ENCODE measurements at places on chromosomes 2 and 18. TPM values are rescaled to one million over a fixed set of nuclear protein-coding genes. Genes with fewer than 3 reads are reported as not detected.

Gene KIF5C
- total RNA-seq: 0.34 TPM

Gene STARD6
- not detected for total RNA-seq

Gene INSIG2
- total RNA-seq: 22.9 TPM

GRCh38 chr18:23163786-23164533, 28.7 kb downstream of the CABLES1 start:
- no peak for DNase-seq

DNA sequence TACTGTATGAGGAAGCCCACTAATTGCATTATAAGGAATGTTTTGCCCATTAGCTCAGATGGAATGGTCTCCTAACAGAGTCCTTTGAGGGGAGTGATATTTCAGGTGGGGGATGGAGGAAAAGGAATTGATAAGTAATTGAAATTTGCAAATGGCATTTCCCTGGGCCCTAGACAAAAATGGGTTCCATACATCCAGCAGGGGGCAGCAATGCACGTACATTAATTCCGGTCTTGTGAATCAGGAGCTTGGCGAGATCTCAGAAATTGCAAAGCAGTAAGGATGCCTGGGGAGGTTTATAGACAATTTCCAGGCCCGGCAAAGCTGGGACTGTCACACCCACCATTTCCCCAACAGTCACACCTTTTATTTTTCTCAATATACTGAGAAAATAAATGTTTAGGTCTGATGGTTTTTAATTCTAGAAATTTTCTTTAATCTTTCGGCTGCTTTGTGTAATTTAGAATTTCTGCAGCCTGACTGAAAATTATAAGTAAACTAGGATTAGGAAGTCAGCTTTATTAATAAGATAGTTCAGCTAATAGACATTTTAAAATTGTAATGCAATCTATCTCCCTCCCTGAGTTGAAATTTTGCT, 122.8 kb downstream of the LYPD1 start:
- peak; percentile 85 for DNase-seq

DNA sequence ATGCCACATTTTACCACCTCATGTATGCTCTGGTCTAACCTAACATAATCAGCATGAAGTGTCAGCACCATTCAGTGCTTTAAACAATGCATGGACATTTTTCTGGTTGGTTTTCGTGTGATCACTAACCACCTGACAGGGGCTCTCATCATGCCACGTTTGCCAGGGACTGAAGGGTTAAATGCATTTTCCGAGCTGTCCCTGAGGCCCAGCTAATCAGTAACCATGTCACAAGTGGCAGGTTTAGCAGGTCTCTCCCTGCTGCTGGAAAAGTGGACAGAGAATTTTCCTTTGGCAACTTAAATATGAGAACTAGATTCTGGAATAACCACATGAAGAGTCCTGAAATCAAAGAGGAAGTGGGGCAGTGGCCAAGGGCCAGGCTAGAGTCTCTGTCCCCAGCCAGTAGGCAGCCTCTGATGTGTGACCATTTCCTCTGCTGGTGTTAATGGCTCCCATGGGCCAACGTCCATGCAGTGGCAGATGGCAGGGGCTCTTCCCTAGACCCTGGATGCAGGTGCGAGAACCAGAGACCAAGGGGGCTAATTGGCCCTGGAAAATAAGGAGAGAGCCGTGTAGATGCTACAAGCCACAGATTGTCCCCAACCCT, 69.5 kb downstream of the TPGS2 start:
- no peak for DNase-seq

DNA sequence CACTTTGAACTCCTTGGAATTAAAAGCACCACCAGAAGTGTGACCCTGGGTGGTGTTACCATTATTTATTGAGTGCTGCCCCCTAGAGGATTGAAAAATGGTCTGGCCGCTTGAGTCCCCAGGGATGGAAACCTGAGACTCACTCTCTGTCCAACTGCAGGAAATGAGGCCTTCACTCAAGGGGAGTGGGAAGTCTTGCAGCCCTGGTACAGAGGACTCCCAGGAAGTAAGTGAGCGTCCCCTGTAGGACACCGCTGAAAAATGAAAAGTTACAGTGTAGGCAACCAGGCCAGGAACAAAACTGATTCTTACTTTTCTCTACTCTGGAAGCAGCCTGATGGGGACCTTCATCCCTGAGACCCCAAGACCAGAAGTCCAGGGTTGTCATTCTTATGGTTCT, 2.2 kb upstream of the NRP2 start:
- peak; percentile 88 for DNase-seq

- DNase-seq: no peak
Measured at GRCh38 chr2:126029316-126029715, 626.6 kb upstream of the GYPC start.

DNA sequence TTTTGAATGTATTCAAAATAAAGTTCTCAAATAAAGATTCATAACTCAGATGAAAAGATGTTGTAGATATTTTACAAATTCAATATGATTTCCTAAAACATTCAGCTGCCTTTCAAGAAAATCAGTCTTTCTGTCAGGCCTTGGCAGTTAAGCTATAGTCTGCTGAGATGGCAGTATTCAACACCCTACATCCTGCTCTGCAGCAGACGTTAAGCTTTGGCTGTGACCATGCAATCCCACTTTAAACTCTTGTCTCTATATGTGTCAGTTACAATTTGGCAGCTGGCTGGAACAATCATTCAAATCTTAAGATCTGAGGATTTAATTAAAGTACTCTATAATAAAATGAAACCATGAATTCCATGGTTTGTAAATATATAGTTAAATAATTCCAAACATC, 567.3 kb upstream of the ZNF804A start:
- DNase-seq: no peak

GRCh38 chr2:100189387-100189786, 47.0 kb upstream of the AFF3 start:
- no peak for DNase-seq

DNA sequence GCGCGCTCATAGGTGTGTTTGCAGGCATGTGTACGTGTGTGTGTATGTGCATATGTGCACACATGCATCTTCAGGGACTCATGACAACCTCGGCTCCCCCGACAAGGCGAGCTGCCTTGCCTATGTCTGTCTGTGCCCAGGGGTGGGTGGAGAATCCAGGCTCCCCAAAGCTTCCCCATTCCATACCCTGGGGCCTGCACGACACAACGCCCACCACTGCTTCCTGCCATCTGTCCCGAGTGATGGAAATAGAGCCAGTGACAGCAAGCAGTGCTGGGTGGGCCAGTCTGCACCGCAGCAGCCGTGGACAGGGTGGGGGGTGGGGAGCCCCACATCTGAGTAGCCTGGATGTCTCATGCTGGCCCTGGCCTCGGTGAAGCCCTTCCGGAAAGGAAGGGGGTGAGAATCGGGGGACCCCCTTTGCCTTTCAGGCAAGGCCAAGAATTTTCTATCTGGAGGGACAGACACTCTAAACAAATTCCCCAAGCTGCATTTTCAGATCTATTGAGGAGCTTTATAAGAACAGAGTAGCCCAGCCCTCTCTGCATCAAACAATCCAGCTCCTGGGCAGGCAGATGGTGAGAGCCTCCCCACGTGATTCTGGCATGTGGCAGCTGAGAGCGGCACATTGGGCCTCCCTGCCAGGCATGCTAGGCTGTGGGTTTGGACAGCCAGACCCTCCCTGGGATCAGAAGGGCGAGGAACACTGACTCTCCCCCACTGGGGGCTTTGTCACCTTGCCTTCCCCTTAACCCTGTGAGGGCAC, 4.9 kb downstream of the KCNIP3 start:
- DNase-seq: no peak

DNA sequence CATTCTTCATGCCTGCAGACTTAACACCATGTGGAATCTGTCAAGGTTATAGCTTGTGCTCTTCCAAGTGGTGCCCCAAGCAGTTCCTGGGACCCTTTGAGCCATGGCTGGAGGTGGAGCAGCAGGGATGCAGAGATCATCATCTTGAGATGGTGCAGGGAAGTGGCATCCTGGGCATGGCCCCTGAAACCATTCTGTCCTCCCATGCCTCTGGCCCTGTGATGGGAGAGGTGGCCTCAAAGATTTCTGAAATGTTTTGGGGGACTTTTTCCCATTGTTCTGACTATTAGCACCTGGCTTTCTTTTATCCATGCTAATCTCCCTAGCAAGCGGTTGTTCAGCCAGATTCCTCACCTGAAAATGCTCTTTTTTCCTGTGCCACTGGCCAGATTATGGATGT, 10.3 kb upstream of the TMEM37 start:
- no peak for DNase-seq

- DNase-seq: peak; percentile 20
Measured at GRCh38 chr2:219522111-219523030, 8.1 kb downstream of the ASIC4 start.

DNA sequence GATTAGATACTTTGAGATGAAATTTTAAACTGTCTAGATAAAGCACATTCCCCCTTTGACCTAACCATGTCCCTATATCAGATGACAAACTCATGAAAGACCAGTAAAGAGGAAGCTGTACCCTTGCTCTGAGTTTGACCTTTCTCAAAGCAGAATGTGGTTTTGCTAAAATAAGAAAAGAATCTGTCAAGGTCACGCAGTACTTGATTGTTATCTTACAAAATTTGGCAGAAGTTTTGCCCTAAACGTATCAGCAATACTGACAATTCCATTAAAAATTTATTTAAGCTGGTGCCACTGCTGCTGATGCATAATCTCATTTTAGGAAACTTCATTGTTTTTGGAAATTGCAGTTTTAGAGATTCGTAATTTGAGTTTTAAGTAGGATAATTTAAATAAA, 31.2 kb upstream of the GALM start:
- no peak for DNase-seq

DNA sequence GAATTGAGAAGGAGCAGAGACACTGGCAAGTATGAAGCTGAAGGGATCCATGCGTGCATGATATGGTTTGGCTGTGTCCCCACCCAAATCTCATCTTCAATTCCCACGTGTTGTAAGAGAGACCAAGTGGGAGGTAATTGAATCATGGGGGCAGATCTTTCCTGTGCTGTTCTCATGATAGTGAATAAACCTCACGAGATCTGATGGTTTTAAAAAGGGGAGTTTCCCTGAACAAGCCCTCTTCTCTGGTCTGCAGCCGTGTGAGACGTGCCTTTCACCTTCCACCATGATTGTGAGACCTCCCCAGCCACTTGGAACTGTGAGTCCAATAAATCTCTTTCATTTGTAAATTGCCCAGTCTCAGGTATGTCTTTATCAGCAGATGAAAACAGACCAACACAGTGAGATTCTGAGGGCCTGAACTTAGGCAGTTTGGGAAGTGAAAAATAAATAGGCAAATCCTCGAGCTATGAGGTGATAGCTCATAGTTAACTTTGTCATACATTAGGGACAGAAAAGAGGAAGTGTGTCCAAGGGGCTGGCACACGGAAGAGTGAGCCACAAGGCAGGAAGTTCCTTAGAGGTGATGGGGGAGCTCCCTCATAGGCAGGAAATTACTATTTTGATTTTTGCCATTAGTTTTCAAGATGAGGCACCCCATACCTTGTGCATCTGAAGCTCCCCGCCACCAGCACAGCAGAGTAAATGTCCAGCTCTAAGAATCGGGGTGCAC, 658.8 kb upstream of the ID2 start:
- no peak for DNase-seq

DNA sequence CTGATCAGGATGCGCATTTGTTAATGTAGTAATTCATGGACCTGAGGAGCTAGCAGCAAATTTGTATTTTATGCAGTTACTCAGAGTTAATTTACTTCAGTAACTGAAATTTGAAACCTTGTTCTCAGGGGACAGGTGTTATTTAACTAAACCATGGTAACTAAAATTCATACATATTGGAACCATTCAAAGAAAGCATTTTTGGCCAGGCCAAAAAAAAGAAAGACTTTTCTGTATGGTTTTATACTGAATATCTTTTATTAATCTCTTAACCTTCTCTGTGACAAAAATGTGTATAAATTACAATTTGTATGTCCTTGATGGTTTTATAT, 4.4 kb upstream of the KLHL23 start:
- DNase-seq: no peak

DNA sequence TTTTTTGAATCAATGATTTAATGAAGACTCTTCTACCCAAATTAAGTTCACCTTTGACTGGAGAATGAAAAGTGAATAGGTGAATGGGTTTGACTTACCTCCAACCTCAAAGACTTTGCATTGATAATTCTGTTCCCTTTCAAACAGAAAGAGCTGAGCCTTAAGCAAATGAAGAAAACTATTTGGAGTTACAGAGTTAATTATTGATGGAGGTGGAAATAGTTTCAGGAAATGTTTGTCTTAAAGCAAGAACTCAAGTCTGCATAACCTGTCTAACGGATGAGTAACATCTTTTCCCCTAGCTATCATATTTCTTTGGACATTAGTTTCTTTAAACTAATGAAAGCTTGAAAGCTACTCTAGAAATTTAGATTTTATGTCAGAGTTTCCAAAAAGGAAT, 166.5 kb downstream of the CERS6 start:
- DNase-seq: no peak

DNA sequence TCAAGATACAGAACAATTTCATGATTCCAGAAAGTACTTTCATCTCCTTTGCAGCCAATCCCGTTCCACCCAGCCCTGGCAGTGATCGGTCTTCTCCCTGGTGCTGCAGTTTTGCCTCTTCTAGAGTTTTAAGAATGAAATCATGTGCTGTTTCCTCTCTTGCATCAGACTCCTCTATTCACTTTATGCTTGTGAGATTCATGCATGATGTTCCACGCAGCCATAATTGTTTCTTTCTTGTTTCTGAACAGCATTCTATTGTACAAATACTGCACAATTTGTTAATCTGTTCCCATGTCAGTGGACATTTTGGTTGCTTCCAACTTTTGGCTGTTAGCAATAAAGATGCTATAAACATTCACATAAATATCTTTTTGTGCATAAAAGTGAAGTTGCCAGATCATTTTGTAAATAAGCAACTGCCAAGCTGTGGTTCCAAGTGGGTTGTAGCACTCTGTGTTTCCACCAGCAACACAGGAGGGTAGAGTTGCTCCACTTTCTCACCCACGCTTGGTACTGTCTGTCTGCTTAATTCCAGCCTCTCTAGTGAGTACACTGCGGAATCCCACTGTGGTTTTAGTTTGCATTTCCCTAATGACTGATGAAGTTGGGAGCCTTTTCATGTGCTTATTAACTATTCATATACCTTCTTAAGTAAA, 104.5 kb downstream of the TWIST2 start:
- DNase-seq: no peak

DNA sequence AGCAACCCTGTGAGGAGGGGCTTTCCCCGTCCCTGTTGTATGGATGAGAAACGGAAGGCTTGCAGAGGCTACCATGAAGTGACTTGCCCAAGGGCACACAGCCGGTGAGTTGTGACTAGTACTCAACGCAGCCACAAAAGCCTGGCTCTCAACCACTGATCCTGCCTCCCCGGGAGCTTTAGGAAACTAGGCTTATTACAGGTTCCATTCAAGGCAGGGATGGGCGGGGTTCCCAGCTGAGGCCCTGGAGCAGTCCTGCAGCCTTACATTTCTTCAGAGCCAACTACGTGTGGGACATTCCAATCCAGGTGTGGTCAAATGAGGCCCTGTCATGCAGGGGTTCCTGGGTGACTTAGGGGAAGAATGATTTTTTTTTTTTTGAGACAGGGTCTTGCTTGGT, 59.6 kb downstream of the MEX3C start:
- no peak for DNase-seq

- DNase-seq: no peak
Measured at GRCh38 chr2:173667014-173667413, 298.2 kb downstream of the SP3 start.

DNA sequence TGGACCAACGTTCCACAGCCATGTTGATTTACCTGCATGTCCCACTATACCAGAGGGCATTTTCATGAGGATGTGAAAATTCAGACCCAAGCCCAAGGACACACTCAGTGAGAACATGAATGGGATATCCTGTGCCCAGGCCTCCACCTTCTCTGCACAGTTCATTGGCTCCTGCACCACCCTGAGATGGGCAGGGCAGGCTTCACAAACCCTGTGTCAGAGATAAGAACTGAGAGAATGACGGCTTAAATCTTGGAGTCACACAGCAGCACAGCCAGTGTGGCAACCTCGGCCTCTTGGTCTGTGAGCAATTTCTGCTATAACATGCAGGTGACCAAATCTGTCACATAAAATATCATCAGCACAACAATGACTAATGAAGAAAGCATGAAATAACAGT, 71.9 kb downstream of the UXS1 start:
- DNase-seq: no peak

Measured in dermis blood vessel endothelial cell (primary cell).